Activated effector memory CD4-positive, alpha-beta T cell treated with Interleukin-2 at 50 U/mL for 16 hours (primary cell): ENCODE measurements at places on chromosomes 16 and 17.

DNA sequence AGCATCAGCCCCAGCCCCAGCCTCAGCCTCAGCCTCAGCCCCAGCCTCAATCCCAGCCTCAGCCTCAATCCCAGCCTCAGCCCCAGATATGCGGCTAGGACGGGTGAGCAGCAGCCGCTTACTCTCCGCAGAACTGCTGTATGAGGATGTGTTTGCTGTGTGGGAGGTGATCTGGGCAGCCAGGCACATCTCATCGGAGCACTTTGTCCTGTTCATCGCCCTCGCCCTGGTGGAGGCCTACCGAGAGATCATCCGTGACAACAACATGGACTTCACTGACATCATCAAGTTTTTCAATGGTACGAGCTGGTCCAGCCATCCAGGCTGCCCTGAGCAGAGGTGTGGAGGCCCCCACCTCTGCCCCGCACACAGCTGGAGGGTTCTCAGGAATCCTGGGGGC is 22.0 kb downstream of the MNT start:
- no peak for DNase-seq

DNA sequence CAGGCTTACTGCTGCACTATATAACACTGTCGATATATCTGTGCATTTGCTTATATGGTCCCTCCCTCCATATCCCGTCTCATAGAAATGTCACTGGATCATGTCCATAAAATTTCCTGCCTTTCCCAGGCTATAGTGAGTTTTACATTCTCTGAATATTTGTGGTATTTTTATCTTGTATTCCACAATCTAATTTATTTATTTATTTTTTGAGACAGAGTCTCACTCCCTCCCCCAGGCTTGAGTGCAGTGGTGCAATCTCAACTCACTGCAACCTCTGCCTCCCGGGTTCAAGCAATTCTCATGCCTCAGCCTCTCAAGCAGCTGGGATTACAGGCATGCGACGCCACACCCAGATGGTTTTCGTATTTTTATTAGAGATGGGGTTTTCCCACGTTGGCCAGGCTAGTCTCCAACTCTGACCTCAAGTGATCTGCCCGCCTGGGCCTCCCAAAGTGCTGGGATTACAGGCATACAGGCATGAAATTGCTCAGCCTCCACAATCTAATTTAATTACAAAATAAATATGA is 12.9 kb downstream of the TRIM37 start:
- DNase-seq, result no peak

GRCh38 chr16:73289232-73289631 is 241.3 kb upstream of the ZFHX3 start:
- DNase-seq, result no peak

DNA sequence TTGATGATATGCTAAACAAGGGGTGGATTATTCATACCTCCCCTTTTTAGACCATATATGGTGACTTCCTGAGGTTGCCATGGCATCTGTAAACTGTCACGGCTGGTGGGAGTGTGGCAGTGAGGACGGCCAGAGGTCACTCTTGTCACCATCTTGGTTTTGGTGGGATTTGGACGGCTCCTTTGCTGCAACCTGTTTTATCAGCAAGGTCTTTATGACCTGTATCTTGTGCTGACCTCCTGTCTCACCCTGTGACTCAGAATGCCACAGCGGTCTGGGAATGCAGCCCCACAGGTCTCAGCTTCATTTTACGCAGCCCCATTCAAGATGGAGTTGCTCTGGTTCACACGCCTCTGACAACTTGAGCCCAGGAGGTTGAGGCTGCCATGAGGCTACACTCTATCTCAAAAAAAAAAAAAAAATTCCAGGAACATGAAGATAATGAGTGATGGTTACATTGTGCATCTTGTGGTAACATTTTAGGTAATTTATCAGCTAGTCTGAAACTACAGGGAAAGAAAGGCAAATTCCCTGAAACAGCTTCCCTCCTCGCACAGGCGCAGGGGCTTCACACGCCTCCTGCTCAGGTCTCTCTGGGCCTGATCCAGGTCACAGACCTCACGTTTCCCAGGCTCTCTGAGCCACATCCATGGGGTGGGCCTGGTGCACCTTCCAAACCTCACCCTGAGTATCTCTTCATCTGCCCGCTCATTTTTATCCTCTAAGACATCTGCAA is 15.3 kb upstream of the UBE2I start:
- no peak for DNase-seq

- no peak for DNase-seq
These were observed 116.0 kb downstream of the SALL1 start for GRCh38 chr16:51035110-51035498.

GRCh38 chr16:53672461-53672860 is 31.2 kb downstream of the RPGRIP1L start:
- DNase-seq, result no peak

DNA sequence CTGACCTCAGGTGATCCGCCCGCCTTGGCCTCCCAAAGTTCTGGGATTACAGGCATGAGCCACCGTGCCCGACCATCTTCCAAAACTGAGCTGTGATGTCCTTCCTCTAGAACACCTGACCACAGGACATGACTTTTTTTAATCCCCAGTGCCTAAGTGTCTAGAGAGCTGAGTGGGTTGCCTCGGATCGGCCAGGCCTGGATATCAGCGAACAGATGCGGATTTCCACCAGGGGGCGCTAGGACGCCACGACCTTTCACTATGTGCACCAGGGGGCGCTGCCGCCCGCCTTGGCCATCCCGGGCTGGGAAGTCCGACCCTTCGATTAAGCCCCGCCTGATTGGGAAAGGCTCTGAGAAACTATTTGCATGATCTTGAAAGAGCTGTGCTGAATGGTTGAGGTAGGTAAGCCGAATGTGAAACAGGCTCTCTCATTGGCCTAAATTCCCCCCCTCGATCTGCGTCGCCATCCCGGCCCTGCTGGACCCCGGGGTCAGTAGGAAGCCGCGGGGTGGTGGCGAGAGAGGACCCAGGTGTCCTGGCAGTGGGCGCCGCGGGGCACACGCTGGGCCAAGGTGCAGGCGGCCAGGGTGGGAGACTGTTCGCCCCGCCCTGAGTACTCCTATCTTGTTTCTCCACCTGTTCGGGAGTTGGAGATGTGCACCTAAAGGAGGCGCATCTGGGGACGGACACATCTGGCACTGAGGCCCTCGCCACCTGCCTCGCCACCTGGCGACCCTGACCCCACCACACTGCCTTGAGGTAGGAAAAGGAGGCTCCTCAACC is at the start of gene ACBD4:
Gene ACBD4 (plus strand): TSS at position 496 of the 786 bp plus-strand sequence. CDS start 458 bp downstream, outside the sequence.
- peak; percentile 95 for DNase-seq

DNA sequence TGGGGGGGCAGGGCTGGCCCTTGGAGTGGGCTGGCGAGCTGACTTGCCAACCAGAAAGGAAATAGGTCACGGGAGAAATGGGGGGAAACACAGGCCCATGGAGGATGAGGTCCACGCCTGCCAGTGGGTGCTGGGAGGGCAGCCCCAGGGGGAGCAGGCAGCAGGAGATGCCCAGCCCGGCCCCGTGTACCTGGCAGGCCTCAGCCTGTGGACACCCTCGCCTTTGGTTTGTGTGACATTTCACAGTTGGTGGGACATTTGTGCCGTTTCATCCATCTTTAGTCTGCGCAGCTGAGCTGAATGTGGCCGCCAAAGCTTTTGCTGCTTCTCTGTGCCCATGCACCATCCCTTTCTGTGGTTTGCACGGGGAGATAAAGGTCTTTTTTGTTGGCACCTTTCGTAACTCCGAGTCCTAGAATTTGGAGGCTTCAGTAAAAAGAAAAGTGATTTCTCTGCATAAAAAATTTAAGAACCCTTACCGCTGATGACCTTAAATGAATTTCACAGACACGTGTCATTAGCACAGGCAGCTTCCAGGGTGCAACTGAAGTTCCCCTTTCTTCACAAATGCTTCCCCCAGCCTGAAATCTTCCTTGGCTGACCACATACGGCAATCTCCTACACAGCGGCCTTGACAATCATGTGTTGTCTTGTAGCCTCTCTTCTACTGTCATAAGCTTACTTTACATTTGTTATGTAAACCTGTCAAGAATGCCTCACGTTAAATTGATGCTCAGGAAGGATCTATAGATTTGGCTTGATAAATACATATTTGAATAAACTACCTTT is 193.6 kb downstream of the RPTOR start:
- no peak for DNase-seq

GRCh38 chr17:33284022-33284421 is 9.1 kb downstream of the ASIC2 start:
- DNase-seq, result no peak

- DNase-seq, result no peak
These were observed 31.6 kb downstream of the TEKT5 start for GRCh38 chr16:10663146-10663545.

DNA sequence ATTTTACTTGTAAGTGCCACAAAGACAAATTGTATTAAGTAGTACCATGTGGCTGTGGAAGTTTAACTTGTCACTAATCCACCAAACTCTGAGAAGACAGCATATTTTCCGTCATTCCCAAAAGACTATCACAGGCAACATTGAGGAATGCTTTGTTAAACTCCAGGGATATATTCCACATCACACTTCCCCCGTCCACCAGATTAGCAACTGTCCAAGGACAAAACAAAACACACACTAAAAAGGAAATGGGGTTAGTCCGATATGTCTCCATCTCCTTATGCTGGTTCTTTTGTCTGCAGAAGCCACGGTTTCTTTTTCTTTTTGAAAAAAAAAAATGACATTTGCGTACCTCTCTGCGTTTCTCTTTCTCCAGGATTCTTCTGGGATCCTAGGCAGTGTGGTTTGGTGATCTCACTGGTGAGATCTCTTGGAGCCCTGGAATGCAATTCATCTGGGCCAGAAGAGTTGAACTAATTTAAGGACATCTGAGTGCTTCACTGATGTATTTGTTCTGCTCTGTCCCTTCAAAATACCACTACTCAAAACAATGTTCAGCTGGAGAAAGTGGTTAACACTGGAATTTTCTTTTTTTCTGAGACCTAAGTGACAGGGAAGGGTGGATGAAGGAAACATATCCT is 40.6 kb downstream of the PRKCB start:
- DNase-seq, result no peak

DNA sequence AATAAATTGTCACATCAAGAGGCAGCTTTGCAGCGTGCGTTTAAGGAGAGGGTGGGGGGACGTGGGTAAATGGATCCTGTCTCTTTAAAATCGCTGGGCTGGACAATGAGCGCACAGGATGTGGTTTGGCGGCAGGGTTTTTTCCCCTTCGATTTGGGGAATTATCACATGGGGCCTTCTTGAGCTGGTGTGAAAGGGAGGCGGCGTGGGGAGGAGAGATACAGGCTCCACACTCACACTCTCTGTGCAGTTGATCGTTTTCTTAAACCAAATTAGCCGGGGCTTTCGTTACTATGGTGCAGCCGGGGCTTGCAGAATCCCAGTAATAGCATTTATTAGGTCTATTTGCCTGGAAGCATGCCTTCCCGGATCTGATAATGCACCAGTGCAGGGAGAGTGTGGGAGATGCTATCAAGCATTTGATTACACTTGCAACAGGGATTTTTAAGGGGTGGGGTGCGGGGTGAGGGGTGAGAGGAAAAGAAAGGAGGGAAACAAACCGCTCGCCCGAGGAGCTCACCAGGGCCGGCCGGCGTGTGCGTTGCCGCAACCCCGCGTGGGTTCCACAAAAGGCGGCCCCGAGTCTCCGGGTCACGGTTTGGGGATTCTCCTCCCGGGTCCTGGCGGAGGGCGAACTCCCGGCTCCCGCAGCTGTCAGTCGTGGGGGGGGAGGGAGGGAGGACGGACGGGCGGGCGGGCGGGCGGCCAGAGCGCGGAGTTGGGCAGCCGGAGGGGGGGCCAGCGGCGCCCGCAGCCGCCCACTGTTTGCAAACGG is 58.8 kb upstream of the GSE1 start:
- peak; percentile 53 for DNase-seq

DNA sequence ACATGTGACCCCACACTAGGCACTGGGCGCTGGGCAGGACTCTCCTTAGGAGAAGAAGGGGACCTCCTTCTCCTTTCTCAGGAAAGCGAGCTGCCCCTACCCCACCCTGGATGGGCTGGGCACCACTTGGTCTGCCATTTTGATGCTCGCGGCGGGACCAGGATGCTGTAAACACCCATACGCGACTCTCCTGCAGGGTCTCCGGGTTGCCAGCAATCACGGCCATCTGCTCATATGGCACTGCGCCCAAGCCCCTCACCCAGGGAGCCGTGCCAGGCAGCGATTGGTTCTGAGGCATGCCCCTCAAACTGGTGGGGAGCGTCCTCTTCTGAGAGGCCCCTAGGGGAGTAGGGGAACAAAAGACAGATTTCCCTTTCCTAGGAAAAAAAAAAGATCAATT is 99.0 kb downstream of the C16orf78 start:
- no peak for DNase-seq

DNA sequence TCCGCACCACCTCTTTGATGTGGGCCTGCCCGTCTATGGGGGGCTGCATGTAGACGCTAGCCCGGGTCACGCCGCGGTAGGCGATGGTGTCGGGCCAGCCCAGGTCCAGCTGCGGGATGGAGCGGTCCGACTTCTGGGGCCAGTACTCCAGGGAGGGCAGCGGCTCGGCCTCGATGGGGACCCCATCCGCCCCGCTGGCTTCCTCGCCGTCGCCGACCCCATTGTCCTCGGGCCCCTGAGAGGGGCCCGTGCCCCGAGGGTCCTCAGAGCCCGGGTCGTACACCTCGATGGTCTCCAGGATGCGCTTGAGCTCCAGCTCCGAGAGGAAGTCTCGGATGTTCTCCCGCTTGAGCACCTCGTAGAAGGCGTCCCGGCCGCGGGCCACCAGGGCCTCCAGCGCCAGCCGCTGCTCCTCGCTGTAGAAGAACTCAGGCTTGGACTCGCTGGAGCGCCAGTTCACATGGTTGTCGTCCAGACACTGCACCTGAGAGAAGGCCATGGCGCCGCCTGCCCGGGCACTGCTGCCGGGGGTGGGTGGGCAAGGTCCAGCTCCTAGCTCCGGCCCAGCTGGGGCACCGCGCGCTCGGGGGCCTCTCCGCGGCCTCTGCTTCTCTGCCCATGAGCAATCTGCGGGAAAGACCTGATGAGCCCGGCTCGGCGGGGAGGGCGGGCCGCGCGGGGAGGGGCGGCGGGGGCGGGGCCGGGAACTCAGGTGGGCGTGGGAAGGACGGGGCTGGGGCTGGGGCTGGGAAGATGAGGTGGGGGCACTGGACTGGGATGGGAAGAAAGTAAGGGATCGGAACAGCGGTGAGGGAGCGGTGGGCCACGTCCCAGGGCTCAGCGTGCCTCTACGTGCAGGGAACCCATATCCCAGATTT is 782 bp downstream of the FAM83G start:
- DNase-seq, result peak; percentile 37

GRCh38 chr16:88700636-88701482 is 5.3 kb downstream of the RNF166 start:
- peak; percentile 95 for DNase-seq

DNA sequence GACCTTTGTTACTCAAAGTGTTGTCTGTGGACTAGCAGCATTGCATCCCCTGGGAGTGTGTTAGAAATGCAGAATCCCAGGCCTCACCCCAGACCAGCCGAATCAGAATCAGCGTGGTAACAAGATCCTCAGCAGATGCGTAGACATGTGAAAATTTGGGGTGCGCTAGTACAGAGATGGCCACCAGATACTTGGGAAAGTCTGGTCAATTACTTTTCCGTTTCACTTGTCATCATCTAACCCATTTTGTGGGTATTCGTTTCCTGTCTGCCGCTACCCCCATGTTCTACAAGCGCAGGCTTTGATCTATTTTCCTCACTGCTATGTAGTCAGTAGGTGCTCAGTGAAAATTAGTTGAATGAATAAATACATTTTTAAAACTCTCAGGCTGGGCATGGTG is 33.1 kb upstream of the HERPUD1 start:
- no peak for DNase-seq

GRCh38 chr17:43337684-43338428 is 60.9 kb upstream of the ARL4D start:
- DNase-seq, result no peak
